ENCODE measurements at places on chromosomes 6 and 20.

GRCh38 chr20:46260936-46261454, 47.3 kb downstream of the CDH22 start:
- peaks cover 25% of the 10 kb centered on the region for H3K27me3 ChIP-seq
- no peaks in the 10 kb centered on the region for H3K36me3 ChIP-seq
- no peak overlapping the region for H3K4me3 ChIP-seq
- peaks cover 1% of the 10 kb centered on the region for H3K4me1 ChIP-seq
- no peak overlapping the region for H3K27ac ChIP-seq
- no peak for DNase-seq

GRCh38 chr6:97438011-97438671, 155.1 kb upstream of the MMS22L start:
- H3K36me3 ChIP-seq, result no peaks in the 10 kb centered on the region
- no peak for DNase-seq
- no peaks in the 10 kb centered on the region for H3K4me1 ChIP-seq
- H3K27me3 ChIP-seq, result peaks cover 12% of the 10 kb centered on the region
- no peak overlapping the region for H3K27ac ChIP-seq

GRCh38 chr20:55135923-55136322, 660.5 kb downstream of the DOK5 start:
- H3K27ac ChIP-seq, result no peak overlapping the region
- no peak overlapping the region for H3K4me3 ChIP-seq
- no peaks in the 10 kb centered on the region for H3K27me3 ChIP-seq
- no peak for DNase-seq

DNA sequence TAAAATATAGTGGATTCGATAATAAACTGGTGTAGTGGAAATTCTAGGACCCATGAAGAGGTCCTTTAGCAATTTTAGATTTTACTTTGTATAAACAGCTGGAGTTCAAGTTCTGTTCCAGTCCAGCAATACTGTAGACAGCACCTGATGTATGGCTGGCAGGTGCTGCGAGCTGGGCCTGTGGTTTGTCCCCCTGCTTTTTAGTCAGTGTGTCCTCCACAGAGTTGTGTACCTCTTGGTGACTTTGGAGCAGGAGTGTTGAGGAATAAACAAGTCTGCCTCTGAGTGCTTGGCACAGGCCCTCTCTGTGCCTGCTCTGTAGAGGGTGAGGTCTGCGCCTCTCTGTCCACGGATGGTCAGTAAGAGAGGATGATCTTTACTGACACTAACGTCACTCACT, 13.8 kb downstream of the STX16 start:
- no peak overlapping the region for H3K4me3 ChIP-seq
- H3K27me3 ChIP-seq, result no peaks in the 10 kb centered on the region
- H3K27ac ChIP-seq, result no peak overlapping the region
- H3K36me3 ChIP-seq, result peaks cover 68% of the 10 kb centered on the region
- peaks cover 19% of the 10 kb centered on the region for H3K4me1 ChIP-seq

DNA sequence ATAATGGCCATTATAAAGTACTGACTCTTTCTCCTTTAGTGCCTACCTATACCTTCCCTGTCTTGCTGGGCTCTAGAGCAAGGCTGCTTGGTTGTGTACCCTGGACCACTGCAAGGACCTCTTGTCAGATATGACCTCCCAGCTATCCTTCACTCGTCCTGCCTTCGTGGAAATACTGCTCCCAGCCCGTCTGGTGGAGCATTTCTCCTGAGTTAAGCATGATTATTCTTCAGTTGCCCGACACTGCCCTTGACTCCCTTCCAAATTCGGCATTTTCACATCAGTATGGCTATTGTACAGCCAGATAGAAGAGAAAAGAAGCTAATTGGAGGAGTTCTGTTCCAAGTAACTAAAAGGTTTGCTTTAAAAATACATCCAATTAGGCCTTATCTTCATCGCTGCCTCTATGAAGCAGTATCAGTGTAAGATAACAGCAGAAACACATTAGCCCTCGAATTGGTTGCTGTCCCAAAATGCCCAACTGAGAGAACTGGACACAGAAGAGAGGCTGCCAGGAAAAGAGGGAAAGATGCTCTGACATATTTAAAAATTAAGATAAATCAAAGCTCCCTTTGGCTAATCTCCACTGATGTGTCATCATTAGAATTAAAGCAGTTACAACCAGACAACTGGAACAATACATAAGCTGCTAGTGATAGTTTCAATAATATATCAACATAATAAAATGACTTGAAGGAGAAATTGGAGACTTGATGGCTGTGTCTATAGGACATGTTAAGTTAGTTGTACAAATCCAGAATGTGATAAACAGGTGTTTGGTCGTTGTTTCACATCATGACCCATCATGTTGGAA, 54.4 kb downstream of the OPRM1 start:
- no peak overlapping the region for H3K27ac ChIP-seq
- no peaks in the 10 kb centered on the region for H3K4me1 ChIP-seq
- no peak overlapping the region for H3K4me3 ChIP-seq
- H3K36me3 ChIP-seq, result no peaks in the 10 kb centered on the region
- DNase-seq, result no peak
- no peaks in the 10 kb centered on the region for H3K27me3 ChIP-seq

DNA sequence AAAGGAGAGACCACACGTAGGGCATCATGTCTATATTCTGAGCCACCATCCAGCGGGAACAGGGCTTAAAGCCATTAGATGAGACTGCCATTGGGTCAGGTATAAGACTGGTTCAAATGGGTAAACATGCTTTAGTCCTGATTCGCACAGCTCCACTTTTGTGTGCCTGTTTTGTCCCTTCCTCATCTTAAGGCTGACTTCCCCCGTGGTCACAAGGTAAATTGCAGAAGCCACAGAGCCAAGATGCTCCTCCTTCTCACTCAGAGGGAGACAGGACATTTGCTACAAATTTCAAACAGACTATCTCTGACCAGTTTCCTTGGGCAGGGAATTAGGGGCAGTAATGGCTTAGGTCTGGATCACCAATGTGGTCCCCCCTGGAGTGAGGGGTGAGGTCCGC, 11.4 kb upstream of the IFNGR1 start:
- no peak overlapping the region for H3K4me3 ChIP-seq
- DNase-seq, result no peak
- H3K27ac ChIP-seq, result no peak overlapping the region
- H3K36me3 ChIP-seq, result no peaks in the 10 kb centered on the region
- H3K4me1 ChIP-seq, result no peaks in the 10 kb centered on the region
- H3K27me3 ChIP-seq, result no peaks in the 10 kb centered on the region

- no peak overlapping the region for H3K27ac ChIP-seq
- peaks cover 4% of the 10 kb centered on the region for H3K4me1 ChIP-seq
- DNase-seq, result peak; percentile 34
- no peak overlapping the region for H3K4me3 ChIP-seq
- peaks cover 5% of the 10 kb centered on the region for H3K27me3 ChIP-seq
- H3K36me3 ChIP-seq, result no peaks in the 10 kb centered on the region
Measured at GRCh38 chr6:137261761-137262160, 42.6 kb upstream of the IFNGR1 start.

GRCh38 chr6:160999516-160999915, 7.9 kb downstream of the MAP3K4 start:
- H3K4me1 ChIP-seq, result peaks cover 2% of the 10 kb centered on the region
- no peak overlapping the region for H3K27ac ChIP-seq
- H3K4me3 ChIP-seq, result no peak overlapping the region
- H3K36me3 ChIP-seq, result no peaks in the 10 kb centered on the region

- no peak for DNase-seq
- no peak overlapping the region for H3K27ac ChIP-seq
- H3K4me1 ChIP-seq, result peaks cover 1% of the 10 kb centered on the region
Measured at GRCh38 chr20:61845233-61845671, 220.4 kb downstream of the TAF4 start.

- no peaks in the 10 kb centered on the region for H3K36me3 ChIP-seq
- H3K27me3 ChIP-seq, result peaks cover 46% of the 10 kb centered on the region
- no peaks in the 10 kb centered on the region for H3K4me1 ChIP-seq
- no peak overlapping the region for H3K4me3 ChIP-seq
- no peak for DNase-seq
Measured at GRCh38 chr20:2335096-2335870, 39.5 kb downstream of the TGM3 start.

DNA sequence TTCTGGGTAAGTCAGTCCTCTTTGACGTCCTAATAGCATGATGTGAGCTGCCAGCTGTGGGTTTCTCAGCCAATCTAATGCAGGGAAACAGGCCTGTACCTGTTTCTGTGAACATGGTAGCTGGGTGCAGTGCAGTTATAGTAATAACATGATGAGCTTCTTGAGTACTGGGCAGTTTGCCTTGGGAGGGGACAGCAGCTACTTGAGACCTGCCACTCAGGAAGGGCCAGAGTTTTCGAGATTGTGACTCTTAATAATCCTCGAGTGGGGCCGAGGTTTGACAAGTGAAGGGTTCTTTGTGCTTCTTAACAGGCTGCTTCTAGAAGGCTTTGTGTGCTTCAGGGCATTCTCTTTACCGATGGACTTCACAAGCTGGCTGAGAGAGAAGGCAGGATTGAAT, 180.1 kb downstream of the JARID2 start:
- no peak overlapping the region for H3K4me3 ChIP-seq
- H3K4me1 ChIP-seq, result peaks cover 3% of the 10 kb centered on the region
- DNase-seq, result no peak
- no peak overlapping the region for H3K27ac ChIP-seq
- H3K36me3 ChIP-seq, result peaks cover 19% of the 10 kb centered on the region
- H3K27me3 ChIP-seq, result no peaks in the 10 kb centered on the region

DNA sequence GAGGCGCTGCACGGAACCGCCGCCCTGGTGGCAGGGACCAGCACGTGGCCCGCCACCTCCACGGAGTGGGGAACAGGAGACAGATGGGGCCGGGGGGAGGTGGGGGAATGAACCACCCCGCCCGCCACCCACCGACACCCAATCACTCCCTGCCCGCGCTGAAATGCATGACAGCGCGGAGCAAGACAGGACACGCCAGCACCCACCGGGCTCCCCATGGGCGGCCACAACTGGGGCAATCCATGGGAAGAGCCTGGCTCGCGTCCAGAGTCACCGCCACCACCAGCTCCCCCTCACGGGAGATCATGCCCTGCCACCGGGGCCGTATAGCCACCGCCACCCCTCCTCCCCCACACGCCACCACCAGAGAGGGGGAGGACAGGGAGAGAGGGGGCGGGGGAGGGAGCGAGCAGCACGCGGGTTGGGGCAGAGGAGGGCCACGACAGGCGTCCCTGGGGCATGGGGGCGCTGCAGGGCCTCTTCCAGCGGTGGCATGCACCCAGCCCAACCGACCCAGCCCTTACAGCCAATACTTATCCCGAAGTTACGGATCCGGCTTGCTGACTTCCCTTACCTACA, 744.3 kb upstream of the DEFB115 start:
- no peaks in the 10 kb centered on the region for H3K36me3 ChIP-seq
- no peak overlapping the region for H3K4me3 ChIP-seq
- no peaks in the 10 kb centered on the region for H3K27me3 ChIP-seq
- H3K4me1 ChIP-seq, result no peaks in the 10 kb centered on the region

- no peak overlapping the region for H3K4me3 ChIP-seq
- H3K27ac ChIP-seq, result no peak overlapping the region
- peak; percentile 41 for DNase-seq
- H3K4me1 ChIP-seq, result no peaks in the 10 kb centered on the region
- H3K36me3 ChIP-seq, result no peaks in the 10 kb centered on the region
Measured at GRCh38 chr6:135346747-135347146, 150.8 kb downstream of the AHI1 start.

DNA sequence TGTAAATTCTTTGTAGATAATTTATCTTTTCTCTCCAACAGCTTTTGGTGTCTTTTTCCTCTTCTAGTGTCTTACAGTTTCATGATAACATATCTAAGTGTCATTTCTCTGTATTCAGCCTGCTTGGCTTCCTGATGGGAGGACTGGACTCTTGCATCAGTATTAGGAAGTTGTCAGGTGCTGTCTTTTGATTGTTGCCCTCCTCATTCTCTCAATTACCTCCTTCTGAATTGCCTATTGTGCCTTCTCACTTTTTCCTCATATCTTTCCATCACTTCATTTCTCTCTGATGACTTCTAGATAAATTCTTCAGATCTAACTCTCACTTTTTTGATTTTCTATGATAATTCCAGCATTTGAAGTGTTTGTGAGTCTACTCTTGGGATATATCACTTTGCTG, 154.4 kb upstream of the MLIP start:
- no peak overlapping the region for H3K4me3 ChIP-seq
- H3K27ac ChIP-seq, result no peak overlapping the region
- H3K27me3 ChIP-seq, result no peaks in the 10 kb centered on the region
- no peak for DNase-seq
- H3K36me3 ChIP-seq, result no peaks in the 10 kb centered on the region

- DNase-seq, result no peak
- H3K27ac ChIP-seq, result no peak overlapping the region
- no peak overlapping the region for H3K4me3 ChIP-seq
- H3K36me3 ChIP-seq, result no peaks in the 10 kb centered on the region
- H3K27me3 ChIP-seq, result no peaks in the 10 kb centered on the region
Measured at GRCh38 chr20:45038745-45039474, 62.0 kb downstream of the KCNS1 start.

DNA sequence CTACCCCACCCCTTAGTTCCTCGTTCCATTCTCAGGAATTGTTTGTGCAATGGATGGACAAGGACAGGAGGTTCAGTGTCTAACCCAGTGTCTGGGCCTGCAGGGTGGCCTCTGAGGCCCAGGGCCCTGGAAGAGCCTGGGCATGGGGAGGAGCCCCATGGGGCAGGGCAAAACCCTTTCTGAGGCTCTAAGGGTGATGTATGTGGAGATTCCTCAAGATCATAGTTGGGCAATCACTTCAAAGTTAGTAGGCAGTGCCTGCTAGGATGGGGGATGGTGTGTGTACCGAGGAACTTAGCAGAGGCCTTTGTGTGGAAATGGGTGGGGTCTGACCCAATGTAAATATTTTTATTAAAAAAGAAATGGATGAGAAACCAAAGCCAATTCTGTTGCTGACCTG, 6.7 kb upstream of the C2 start:
- no peaks in the 10 kb centered on the region for H3K36me3 ChIP-seq
- no peaks in the 10 kb centered on the region for H3K27me3 ChIP-seq
- H3K4me3 ChIP-seq, result no peak overlapping the region
- DNase-seq, result no peak
- no peak overlapping the region for H3K27ac ChIP-seq

DNA sequence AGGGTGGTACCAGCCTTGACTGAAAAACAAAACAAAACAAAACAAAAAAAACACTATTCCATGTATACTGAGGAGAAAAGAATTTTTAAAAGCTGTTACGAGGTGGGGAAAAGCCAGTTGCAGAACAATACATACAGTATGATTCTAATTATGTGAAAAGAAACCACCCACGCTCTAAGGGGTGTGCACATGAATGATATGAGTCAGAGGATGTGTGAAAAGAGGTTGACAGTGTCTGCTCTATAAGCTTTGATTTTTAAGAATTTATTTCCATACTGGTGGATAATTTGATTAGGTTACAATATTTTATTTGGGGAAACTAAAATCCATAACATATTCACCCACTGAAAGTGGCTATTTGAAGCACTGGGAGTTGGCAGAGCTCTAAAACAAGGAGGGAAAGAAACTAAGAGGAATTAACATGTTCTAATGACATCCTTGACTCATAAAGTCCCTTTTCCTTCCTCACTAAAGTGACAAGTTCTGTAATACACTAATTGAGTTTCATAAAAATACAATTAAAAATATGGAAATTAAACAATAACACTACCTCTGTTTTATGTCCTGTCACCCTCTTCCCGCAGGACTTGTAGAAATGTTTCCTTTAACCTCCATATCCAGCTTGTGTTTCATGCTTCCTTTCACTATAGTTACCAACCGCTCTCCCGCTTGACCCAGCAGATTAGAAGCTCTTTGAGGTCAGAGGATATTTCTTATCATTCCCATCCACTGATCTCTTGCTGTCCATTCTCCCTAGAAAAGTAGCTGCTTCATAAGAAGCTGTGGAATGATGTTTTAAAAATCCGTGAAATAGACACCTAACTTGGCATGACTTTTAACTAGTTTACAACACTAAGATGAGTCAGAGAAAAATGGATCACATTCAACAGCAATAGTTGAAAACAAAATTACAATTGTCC, 118.6 kb upstream of the CCDC28A start:
- no peaks in the 10 kb centered on the region for H3K4me1 ChIP-seq
- DNase-seq, result peak; percentile 38
- H3K27ac ChIP-seq, result no peak overlapping the region
- H3K36me3 ChIP-seq, result no peaks in the 10 kb centered on the region
